ENCODE measurements at places on chromosomes 11 and 22.

DNA sequence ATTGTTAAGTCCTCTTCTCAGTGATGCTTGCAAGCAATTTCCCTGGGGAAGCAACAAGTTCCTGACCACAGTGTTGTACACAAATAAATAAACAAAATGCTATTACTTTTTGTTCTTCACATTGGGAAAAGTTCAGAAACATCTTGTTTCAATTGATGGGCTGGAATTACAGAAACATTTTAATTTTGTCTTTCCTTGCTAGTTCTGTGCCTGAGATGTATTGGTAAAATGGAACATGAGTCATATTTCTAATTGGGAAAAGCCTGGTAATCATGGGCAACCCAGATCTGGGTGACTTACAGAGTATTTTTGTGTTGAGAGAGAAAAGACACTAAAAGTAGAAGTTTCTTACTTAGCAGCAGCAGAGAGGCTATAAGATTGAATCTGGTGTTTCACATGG lies 576 bp upstream of the BLID start:
- DNase-seq, result no peak

DNA sequence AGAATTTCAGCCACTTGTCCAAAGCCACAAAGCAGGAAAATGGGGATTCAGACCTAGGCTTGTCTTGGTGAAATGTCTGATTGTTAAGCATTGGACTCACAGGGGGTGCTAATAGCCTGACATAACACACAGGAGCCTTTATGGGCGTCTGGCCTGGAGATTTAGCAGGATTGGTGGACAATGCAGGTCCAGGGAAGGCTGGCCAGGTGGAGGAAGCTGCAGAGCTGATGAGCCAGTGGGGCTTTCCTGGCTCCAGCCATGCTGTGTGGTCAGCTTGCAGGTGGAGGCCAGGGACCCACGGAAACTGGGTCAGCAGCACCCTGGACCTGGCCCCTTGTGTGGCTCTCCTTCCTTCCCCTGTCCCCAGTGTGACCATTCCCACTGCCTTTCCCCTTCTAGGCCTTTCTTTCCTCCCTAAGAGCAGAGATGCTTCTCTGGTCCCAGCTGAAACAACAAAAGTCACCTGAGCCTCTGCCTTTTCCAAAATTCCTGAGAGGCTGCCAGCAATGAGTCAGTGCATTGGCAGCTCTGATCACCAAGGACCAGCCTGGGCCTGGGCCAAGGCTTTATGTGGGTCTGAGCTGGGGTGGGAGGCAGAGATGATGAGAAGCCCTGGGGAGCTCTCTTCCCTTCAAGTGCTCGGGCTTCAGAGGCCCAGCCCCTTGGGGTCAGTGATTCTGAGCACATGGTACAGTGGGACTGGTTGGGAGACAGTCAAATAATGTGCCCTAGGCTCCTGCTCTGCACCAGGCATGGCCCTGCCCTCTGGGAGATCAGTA lies 85.2 kb downstream of the CCDC81 start:
- no peak for DNase-seq

DNA sequence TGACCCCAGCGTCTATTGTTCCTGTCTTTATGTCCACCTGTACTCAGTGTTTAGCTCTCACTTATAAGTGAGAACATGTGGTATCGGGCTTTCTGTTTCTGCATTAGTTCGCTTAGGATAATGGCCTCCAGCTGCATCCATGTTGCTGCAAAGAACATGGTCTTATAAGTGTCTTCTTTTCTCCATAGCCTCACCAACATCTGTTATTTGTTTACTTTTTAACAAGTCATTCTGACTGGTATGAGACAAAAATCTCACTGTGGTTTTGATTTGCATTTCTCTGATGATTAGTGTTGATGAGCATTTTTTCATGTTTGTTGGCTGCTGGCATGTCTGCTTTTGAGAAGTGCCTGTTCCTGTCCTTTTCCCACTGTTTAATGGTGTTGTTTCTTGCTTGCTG lies 21.7 kb upstream of the SLN start:
- no peak for DNase-seq

DNA sequence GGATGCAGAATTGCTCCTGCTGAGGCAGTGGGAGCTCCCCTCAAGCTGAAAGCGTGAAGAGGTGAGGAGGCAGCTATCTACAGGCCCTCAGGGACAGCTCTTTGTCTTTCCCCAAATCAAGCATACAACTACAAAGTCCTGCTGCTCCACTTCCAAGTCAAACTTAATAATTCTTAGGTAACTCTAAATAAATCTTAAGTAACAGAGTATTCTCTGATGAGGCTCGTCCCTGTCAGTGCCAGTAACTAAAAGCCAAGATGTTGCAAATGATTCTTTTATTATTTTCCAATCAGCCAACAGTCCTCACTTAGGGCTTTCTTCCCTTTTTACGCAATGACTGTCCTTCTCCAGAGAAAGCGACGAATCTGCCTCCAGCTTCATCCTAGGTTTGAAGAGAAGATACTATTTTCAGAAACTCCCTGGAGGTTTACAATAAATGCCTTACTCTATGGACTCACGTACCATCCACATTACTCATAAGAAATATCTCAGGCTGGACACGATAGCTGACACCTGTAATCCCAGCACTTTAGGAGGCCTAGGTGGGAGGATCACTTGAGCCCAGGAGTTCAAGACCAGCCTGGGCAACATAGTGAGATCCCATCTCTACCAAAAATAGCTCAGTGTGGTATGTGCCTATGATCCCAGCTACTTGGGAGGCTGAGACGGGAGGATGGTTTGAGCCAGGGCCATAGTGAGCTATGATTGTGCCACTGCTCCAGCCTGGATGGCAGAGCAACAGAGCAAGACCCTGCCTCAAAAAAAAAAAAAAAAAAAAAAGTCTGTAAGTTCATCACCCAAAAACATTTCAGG lies 3.1 kb upstream of the C22orf39 start:
- DNase-seq, result no peak

- no peak for DNase-seq
These were observed 6.7 kb upstream of the SEPTIN5 start for GRCh38 chr22:19707347-19708290.

DNA sequence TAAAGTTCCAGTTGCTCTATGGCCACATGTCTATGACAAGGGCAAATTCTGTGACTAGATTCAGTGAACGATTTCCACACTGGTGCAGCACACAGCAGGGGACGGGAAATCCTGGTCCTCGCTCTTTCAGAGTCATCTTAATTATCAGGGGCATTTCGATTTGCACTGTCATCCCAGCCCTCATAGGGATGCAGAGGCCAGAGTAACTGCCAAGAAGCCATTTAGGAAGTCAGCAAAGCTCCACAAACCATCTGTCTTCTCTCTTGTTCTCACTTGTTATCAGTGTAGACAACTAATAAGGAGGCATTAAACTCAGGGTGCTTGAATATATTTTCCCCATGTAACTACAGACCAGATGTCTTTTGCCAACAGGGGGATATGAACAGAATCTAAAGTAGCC lies 151.7 kb downstream of the STK33 start:
- no peak for DNase-seq
